ENCODE measurements at places on chromosomes 12 and 14. TPM values are rescaled to one million over a fixed set of nuclear protein-coding genes. Genes with fewer than 3 reads are reported as not detected.
A peak's percentile ranks its signal among the peaks of the same experiment; 100 is the strongest.

Gene CNTN1
- total RNA-seq: not detected

Gene C1RL
- total RNA-seq: 31.4 TPM

DNA sequence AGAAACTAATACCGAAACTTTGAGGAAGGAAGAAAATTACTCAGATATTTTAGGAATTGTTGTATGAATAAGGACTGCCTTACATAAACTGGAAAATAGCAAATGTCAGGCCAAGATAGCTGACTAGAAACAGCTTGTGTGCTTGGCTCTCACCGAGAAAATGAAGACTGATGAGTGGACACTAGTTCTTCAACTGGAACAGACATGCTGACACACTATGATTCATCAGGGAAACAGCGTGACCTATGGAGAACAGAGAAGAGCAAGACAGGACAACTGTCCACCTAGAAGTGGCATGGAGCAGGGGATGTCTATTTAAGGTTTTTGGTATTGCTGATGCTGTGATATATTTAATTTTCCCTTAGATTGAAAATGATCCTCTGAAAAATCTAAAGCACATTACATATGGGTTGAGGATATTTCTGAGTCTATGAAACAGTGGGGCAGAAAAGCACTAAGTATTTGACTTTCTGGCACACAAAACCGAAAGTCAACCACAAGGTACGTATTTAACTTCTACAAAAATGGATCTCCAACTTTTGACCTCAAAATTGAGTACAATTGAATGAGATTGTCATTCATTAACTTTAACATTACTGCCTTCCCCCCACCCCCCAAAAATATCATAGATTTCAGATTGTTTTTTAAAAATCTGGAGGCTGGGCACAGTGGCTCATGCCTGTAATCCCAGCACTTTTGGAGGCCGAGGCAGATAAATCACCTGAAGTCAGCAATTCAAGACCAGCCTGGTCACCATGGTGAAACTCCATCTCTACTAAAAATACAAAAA, 863.2 kb downstream of the LRFN5 start:
- no peaks in the 10 kb centered on the region for H3K27me3 ChIP-seq
- H3K4me3 ChIP-seq: no peak overlapping the region
- H3K27ac ChIP-seq: no peak overlapping the region
- no peaks in the 10 kb centered on the region for H3K4me1 ChIP-seq
- no peak for DNase-seq
- no peaks in the 10 kb centered on the region for H3K36me3 ChIP-seq

GRCh38 chr12:117528538-117528937, 167.1 kb upstream of the NOS1 start:
- H3K27ac ChIP-seq: no peak overlapping the region
- no peaks in the 10 kb centered on the region for H3K36me3 ChIP-seq
- no peak for DNase-seq
- no peak overlapping the region for H3K4me3 ChIP-seq
- H3K4me1 ChIP-seq: no peaks in the 10 kb centered on the region

- H3K4me3 ChIP-seq: no peak overlapping the region
- no peak overlapping the region for H3K27ac ChIP-seq
- no peak for DNase-seq
Observed at GRCh38 chr12:74906224-74906623, 303.4 kb downstream of the KCNC2 start.

Gene KRT79
- total RNA-seq: not detected

DNA sequence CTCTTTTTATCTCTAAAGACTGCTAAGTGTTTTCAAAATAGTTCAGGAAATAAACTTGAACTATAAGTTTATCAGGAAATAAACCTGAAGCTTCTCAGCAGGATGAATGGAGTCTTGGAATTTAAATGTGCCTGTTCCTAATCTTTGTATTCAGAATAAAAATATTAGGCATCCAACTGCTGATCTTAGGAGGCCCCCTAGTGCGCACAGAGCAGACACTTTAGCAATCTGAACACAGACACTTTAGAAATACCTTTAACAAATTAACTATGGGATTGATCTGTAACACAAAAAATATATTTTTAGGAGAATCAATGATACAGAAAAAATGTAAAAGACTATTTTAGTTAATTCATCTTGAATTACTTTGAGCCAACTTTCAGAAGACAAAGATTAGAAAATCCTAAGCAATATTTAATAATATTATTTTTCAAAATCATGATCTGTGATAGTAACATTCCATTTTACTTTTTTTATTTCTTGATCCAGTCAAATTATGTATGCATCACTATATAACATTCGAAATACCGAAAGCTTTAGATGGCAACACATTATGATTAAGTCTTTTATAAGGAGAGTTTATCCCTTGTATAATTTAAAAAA, 80.9 kb downstream of the SLC41A2 start:
- peaks cover 24% of the 10 kb centered on the region for H3K27me3 ChIP-seq
- H3K27ac ChIP-seq: no peak overlapping the region
- DNase-seq: peak; percentile 56

Gene NANOG
- total RNA-seq: not detected

DNA sequence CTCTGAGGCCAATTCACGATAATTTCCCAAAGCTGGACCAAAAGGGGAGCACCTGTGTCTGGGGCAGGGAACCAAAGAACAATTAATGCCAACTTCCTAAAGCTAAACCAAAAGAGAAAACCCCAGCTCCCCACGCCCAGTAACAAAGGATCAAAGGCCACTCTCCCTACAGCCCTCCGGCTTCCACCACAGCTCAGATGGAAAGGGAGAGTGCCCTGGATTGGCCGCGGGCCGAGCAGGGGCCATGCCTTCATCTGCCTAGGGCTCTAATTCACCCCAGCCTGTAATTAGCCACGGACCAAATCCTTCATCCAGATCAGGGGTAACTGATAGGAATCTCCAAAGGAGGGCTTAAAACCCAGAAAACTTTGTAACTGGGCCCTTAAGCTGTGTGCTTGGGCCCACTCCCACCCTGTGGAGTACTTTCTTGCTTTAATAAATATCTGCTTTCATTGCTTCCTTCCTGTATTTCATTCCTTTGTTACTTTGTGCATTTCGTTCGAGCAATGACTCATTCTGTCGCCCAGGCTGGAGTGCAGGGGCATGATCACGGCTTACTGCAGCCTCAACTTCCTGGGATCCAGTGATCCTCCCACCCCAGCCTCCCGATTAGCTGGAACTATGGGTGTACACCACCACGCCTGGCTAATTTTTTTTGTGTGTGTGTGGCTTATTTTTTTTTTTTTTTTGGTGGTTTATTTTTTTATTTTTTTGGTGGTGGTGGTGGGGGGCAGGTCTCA, 65.5 kb upstream of the PPP4R3A start:
- H3K36me3 ChIP-seq: no peaks in the 10 kb centered on the region
- H3K27ac ChIP-seq: no peak overlapping the region
- no peak overlapping the region for H3K4me3 ChIP-seq
- peaks cover 19% of the 10 kb centered on the region for H3K4me1 ChIP-seq
- no peak for DNase-seq

Gene HSPB8
- total RNA-seq: not detected

DNA sequence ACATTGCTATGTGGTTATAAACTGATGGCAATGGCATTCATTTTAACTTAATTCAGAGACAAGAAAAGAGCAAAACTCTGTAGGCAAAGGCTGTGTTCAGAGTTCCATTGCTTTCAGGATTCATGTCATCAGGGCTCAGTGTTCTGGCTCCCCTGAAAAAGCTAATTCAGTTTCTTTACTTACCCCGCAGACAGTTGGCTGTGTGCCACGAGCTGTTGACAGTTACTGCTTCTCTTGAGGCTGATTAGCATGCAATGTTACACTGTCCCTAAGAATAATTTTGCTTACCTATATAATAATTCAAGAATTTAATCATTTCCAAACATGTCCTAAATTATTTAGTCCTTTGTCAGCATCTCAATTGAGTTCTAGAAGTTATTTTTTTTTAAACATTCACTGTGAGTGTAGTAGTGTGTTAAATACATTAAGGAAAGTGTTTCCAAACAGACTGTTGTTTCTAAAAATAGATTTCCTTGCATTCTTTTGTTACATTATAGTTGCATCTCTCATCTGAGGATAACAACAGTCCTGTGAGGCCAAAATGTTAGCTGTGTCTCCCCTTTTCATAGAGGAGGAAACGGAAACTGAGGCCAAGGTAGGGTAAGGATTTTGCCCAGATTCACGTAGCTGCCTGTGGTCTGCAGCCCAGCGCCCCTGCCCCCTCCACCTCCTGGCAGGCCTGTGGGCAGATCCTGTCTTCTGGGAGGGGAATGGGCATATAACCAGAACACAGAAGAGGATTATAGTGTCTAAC, 98.6 kb downstream of the PELI2 start:
- H3K27ac ChIP-seq: no peak overlapping the region
- no peaks in the 10 kb centered on the region for H3K27me3 ChIP-seq
- peaks cover 5% of the 10 kb centered on the region for H3K4me1 ChIP-seq
- H3K36me3 ChIP-seq: no peaks in the 10 kb centered on the region

All from activated CD4-positive, alpha-beta T cell treated with anti-CD3 and anti-CD28 coated beads, Interleukin-2, amount 10 ng/mL, durations not matched to agents 7 days and 5 days (primary cell).